Stimulated activated CD8-positive, alpha-beta memory T cell treated with anti-CD3 and anti-CD28 coated beads, Interleukin-4, amount 100 ng/mL, for 4 hours (primary cell): ENCODE measurements at places on chromosomes 2 and 18.

- DNase-seq, result no peak
Observed at GRCh38 chr2:26772064-26773001, 8.2 kb downstream of the SLC35F6 start.

GRCh38 chr2:127199223-127199622 is 20.9 kb downstream of the CYP27C1 start:
- DNase-seq, result no peak

DNA sequence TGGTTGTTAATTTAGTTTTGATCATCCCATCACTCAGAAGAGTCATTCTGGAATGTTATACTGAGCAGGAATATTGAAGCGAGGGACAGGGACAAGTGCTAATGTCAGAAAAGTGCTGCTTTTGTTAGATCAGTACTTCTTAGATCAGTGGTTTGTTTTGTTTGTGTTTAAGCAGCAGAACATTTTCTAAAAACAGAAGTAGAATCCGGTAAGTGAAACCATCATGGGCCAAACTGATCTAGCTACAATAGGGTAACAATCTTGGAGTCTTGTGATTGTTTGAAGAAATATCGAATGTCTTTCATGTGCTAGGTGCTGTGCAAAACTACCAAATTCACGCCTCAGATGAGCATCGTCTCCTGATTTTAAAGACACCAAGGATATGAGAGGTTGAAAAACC is 45.1 kb upstream of the SEC11C start:
- DNase-seq, result no peak

DNA sequence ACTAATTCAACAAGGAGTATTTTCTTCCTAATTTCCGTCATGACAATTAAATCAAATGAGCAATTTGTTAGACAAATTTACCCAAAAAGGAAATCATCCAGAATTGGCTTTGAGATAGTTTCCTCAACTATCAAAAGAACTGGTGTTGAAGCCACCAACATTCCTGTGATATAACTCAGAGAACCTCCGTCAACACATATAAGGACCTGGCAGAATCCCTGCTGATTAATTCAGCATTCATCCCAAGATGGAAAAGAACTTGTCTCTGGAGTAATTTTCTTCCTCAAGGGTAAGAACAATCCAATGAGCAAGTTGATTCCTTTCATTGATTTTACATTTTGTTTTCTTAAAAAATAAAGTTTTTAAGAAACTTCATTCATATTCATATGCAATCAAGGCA is 62.0 kb downstream of the MBD2 start:
- DNase-seq, result no peak

- peak; percentile 49 for DNase-seq
Observed at GRCh38 chr2:11129598-11130449, 25.4 kb upstream of the SLC66A3 start.

DNA sequence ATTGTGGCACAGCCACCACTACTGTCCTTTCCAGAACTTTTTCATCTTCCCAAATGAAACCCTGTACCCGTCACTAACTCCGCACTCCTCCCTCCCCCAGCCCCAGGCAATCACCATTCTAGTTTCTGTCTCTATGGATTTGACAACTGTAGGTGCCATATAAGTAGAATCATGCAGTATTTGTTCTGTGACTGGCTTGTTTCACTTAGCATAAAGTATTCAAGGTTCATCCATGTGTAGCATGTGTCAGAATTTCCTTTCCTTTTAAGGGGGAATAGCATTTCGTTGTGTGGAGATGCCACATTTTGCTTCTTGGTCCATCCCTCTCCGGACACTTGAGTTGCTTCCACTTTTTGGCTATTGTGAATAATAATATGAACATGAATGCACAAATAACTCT is 842 bp upstream of the CKAP2L start:
- DNase-seq, result no peak

GRCh38 chr2:239401881-239402233 is 1.0 kb upstream of the HDAC4 start:
- peak; percentile 22 for DNase-seq

- no peak for DNase-seq
Observed at GRCh38 chr18:55224086-55224625, 264.9 kb upstream of the CCDC68 start.

DNA sequence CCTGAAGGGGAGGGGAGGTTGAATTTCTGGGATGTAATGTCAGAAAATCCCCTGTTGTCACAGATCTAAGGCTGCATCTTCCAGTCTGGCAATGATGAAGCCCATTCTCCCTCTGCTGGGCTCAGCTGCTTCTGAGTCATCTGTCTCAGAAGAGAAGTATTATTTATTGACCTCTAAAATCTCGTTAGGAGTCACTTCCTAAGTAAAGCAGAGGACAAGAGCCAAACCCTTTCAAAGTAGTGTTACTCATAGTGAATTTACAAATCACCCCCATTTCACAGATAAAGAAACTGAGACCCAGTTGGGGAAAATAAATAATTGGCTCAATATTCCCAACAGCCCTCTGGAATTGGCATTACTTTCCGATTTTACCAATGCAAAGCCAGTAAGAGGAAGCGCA is 167.3 kb upstream of the SKOR2 start:
- no peak for DNase-seq

- no peak for DNase-seq
Observed at GRCh38 chr2:130756053-130756873, 923 bp downstream of the AMER3 start.

- no peak for DNase-seq
Observed at GRCh38 chr18:5726011-5726410, 169.3 kb downstream of the TMEM200C start.

- DNase-seq, result no peak
Observed at GRCh38 chr18:42052122-42052708, 97.2 kb downstream of the PIK3C3 start.

DNA sequence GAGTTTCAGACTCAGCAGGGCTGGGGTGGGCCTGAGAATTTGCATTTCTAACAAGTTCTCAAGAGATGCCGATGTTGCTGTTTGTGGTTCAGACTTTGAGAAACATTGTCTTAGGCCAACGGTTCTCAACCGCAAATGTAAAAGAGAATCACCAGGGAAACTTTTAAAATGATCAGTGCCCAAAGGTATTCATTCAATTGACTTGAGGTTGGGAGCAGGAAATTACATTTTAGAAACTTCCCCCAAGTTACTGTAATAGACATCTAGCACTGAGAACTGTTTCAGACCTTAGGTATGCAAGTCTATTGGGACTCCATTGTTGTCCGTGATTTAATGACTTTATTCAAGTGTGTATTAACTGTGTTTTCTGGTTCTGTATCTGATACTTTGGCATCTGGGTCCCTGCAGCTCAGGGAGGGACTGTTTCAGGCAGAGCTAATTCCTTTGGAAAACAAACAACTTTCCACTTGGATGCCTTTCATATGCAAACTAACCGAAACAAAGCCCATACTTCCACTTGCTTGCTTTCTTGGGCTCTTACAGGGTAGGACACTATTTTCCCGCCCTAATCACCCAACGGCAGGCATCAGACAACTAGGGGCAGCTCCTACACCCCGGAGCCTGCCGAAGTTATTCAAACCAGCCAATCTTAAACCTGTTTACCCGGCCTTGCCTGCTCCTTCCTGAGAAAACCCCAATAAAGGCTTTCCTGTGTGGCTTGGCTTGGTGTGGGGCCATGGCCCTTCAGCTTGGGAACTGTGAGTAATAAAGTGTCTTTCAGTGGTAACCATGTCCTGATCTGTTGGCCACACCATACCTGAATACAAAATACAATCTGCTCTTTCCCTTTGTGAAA is 97.6 kb downstream of the POLE4 start:
- DNase-seq, result no peak

DNA sequence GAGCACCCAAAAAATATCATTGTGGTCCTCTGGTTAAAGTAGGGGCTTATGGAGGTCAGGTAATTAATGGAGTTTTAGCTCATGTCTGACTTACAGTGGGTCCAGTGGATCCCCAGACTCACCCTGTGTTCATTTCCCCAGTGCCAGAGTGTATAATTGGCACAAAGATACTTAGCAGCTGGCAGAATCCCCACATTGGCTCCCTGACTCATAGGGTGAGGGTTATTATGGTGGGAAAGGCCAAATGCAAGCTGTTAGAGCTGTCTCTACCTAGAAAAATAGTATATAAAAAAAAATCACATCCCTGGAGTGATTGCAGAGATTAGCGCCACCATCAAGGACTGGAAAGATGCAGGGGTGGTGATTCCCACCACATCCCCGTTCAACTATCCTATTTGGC is 1067.6 kb upstream of the ACVR2A start:
- DNase-seq, result no peak

GRCh38 chr2:26605195-26605998 is 35.8 kb downstream of the CIB4 start:
- DNase-seq, result no peak

DNA sequence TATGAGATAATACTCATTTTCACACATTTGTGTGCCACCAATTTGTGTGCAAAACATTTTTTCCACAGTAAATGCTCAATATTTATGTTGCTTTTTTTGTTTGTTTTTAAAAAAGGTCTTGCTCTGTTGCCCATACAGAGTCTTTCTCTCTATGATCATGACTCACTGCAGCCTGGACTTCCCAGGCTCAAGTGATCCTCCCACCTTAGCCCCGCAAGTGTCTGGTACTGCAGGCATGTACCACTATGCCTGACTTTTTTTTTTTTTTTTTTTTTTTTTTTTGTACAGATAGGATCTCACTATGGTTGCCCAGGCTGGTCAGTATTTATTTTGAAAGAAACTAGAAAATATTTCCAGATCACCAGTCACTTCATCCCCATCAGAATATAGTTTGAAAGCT is 297.8 kb upstream of the GYPC start:
- no peak for DNase-seq

DNA sequence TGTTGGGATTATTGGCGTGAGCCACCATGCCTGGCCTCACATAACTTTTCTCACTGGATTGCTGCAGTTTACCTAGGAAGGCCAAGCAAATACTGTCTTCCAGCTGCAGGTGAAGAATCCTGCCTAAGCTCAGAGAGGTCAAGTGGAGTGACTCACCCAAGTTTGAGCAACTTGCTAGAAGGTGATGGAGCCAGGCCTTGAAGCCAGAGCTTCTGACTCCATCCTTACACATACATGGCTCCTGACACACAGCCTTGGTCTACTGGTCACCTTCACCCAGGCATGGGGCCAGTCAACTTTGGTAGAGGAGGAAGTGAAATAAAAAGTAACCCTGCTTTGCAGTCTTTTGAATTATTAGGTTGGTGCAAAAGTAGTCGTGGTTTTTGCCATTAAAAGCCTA is 93.5 kb downstream of the VWA3B start:
- no peak for DNase-seq

- no peak for DNase-seq
Observed at GRCh38 chr2:78754930-78755329, 270.6 kb upstream of the REG3G start.

DNA sequence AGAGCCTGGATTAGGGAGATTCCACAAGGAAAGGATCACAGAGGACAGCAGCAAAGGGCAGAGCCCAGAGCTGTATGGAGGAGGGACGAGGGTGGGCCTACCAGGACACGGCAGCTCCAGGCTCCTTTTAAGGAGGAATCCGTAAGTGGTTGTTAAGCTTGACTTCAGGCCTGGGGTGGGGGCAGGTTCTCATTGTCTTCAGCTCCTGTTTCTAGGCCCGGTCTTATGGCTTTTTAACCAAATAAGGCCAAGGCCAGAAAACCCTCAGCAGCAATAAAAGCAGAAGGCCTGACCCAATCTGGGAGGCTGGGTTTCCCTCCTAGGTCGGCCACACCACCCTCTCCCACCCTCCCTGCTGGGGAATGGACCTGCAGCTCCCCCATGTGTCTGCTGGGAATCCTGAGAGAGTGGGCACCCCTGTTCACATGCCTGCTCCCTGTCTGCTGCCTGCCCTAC is 111.2 kb downstream of the PLB1 start:
- DNase-seq, result no peak

DNA sequence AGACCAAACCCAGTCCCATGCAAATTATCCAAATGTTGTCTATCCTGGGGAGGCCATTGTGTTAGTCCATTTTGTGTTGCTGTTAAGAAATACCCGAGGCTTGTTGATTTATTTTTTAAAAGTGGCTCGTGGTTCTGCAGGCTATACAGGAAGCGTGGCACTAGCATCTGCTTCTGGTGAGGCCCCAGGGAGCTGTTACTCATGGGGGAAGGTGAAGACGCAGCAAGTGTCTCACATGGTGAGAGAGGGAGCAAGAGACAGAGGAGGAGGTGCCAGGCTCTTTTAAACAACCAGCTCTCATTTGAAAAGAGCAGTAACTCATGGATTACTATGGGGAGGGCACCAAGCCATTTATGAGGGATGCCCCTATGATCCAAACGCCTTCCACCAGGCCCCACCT is 80.3 kb upstream of the ARL4C start:
- DNase-seq, result no peak

DNA sequence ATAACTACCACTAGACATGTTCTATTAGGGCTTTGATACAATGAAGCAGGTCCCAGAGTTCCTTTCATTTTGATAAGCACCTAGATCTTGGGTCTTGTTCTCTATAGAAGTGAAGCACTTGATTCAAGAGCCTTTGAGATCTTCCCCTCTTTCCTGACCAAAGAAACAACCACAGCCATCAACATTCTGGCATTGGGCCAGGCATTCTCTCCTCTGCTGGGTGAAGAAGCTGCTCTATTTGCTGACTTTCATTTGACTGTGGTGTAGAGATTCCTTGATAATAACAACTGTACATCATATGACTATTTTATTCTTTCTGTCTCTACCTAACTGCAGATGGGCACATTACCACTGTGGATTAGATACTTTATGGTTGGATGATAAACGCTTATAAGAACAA is 96.6 kb upstream of the LYPD1 start:
- no peak for DNase-seq

GRCh38 chr18:50879302-50880118 is 592 bp downstream of the ME2 start:
- DNase-seq, result peak; percentile 4

- DNase-seq, result no peak
Observed at GRCh38 chr2:234454433-234454832, 42.4 kb downstream of the ARL4C start.

DNA sequence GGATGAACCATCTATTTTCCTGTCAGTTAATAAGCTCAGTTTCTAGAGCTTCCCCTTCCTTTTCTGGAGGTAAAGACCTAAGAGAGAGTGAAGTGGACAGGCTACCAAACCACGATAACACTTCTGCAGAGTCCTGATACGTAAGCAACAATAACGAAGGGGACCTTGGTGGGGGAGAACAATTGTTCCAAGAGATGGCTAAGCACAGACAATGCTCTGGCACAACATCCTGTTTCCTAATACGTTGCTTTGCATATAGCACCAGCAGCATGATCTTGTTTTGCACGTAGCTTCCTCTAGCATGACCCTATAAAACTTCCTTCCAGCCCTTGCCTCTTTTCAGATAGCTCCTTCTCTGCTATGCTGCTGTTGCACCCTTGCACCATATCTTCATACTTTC is 247.3 kb downstream of the RAD51AP2 start:
- no peak for DNase-seq

DNA sequence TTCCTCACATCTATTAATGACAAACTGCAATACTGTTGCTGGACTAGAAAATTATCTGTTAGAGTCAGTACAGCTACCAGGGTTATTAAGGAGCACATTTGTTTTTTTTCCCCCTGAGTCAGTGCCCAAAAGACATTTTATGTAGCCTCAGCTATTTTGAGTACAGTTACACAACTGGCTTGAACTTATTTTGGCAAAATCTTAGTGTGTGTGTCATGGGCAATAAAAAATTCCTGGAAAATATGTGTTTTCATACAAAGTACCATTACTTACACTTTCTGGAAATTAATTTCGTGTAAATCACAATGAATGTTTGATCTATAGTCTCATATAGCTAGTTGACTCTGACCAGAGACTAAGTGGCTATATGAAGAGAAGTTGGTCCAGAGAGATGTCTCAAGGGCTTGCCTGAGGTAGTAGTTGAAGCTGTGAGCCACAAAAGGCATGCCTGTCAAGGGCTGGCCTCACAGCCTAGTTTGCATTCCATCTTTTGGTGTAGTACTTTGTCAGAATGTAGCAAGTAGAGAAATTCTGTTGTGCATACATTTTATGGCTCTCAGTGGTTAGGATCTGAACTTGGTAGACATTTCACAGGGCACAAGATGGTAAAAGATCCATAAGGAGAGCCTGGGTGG is 283.4 kb downstream of the MTX2 start:
- no peak for DNase-seq
